ENCODE measurements at places on chromosomes 2 and 18.

DNA sequence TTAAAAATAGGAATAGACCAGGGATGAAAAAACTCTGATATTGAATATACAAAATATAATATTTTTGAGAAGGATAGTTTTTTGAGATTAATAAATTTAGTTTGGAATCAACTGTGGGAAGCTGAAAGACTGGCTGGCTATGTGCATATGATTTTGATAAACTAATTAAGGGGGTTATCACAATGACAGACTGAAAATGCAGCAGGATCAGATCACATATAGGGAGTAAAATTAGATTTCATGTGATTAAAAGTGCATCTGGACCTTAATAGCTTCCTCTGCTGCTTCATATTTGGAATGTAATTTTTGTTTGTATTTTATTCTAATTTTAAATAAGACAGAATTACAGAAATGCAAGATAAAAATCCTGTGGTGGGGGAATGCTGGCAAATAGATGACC lies 111.7 kb downstream of the CCDC102B start:
- DNase-seq, result no peak

DNA sequence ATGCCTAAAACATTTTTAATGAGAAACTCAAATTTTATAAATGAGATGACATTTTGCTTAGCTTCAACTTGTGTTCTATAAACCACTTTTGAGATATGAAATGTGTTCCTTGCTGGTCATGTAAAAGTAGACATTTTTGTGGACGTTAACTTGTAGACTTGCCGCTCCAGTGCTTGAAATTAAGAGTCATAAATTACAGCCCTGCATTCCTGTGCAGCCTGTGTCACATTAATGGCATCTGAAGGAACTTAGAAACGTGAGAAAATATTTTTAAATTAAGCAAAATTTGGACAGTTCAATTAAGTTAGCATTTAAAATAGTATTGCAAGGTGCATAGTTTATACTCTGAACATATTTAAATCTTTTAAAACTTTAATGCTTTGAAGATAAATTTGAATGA lies 98.3 kb upstream of the LDLRAD4 start:
- DNase-seq, result no peak

- DNase-seq, result no peak
These were observed 744.3 kb upstream of the SOX11 start for GRCh38 chr2:4947911-4948310.

- no peak for DNase-seq
These were observed 37.7 kb downstream of the DOCK10 start for GRCh38 chr2:225004597-225004996.

DNA sequence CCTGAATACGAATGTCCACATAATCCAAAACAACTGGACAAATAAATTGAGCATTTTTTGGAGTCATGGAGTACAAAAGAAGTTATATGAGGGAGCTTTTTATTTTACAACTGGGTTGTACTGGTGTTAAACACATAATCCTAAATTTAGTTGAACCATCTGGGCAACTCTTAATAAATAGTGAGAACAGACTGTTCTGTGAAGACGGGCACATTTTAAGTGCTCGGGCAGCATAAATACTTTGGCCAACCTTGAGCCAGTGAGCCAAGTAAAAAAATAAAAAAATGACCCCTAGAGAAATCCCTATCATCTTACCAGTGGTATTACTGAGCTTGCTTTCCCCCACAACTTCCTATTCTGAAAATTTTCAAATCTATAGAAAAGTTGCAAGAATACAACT lies 50.9 kb upstream of the PSME4 start:
- DNase-seq, result no peak
